Activated naive CD4-positive, alpha-beta T cell treated with anti-CD3 and anti-CD28 coated beads for 36 hours (primary cell): ENCODE measurements at places on chromosomes 5 and 9. TPM values are rescaled to one million over a fixed set of nuclear protein-coding genes. Genes with fewer than 3 reads are reported as not detected.

DNA sequence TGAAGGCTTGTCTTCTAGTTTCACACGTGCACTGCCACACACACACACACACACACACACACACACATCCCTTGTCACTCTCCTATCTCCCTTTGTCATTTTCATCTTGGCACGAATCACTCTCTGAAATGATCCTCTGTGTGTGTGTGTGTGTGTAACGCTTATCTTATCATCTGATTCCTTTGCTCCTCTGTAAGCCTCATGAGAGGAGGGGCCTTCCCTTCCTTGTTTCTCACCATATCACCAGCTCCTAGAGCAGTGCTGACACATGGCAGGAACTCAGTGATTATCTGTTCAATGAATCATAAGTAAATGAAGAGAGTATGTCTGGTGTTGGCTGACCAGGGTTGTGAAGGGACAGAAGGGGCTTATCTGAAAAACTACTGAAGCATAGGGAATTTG is 53.3 kb downstream of the PDE4D start:
- DNase-seq: no peak
- H3K4me3 ChIP-seq: no peak overlapping the region
- peaks cover 12% of the 10 kb centered on the region for H3K27me3 ChIP-seq
- H3K27ac ChIP-seq: no peak overlapping the region
- no peaks in the 10 kb centered on the region for H3K36me3 ChIP-seq

DNA sequence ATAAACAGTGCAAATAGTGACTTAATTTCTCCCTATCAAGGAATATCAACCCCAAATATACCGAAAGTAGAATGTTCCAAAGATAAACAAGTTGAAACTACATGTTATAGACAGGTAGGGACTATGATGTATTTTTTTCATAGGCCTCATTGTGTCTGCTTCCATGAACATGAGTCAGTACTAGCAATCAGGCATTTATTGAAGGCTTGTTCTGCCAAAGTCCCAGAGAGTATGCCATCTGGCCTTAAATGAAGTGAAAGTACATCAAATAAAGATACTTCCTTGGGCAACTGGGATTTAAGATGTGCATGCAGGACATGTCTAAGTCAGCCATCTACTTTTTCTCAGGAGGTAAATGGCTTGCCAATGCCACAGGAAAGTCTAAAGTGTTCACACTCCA is 6.5 kb downstream of the GHR start:
- H3K27me3 ChIP-seq: peaks cover 12% of the 10 kb centered on the region
- H3K36me3 ChIP-seq: no peaks in the 10 kb centered on the region
- DNase-seq: no peak
- H3K4me3 ChIP-seq: no peak overlapping the region
- no peaks in the 10 kb centered on the region for H3K4me1 ChIP-seq
- H3K27ac ChIP-seq: no peak overlapping the region

- no peak for DNase-seq
- no peak overlapping the region for H3K4me3 ChIP-seq
- peaks cover 20% of the 10 kb centered on the region for H3K27me3 ChIP-seq
- no peaks in the 10 kb centered on the region for H3K4me1 ChIP-seq
- no peak overlapping the region for H3K27ac ChIP-seq
These were observed 10.1 kb downstream of the ROR2 start for GRCh38 chr9:91939978-91940377.

GRCh38 chr5:5505815-5506214 is 83.3 kb downstream of the ICE1 start:
- H3K4me3 ChIP-seq: no peak overlapping the region
- H3K27ac ChIP-seq: no peak overlapping the region

DNA sequence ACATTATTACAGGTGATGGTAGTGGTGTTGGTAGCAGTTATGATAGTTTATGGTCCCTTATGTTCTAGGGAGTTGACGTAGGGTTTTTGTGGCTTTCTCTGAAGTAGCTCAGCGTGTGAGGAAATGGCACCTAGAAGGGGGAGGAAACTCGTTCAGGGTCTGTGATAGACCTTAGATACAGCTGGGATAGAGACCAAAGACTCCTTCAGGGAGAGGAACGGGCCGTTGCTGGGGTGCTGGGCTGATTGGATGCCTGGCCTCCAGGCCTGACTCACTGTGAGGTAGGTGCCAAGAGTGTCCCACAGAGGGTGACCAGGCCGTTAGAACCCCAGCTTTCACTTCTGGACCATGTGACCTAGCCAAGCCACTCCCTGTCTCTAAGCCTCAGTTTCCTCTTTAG is 96.6 kb downstream of the DAB2IP start:
- no peaks in the 10 kb centered on the region for H3K36me3 ChIP-seq
- H3K4me3 ChIP-seq: no peak overlapping the region
- peak; percentile 23 for DNase-seq
- H3K27me3 ChIP-seq: no peaks in the 10 kb centered on the region
- peaks cover 12% of the 10 kb centered on the region for H3K4me1 ChIP-seq

SGCD gene
- total RNA-seq: not detected

SEC24A gene
- total RNA-seq: 16.6 TPM

GRCh38 chr5:50710838-50711237 is 44.4 kb downstream of the PARP8 start:
- H3K36me3 ChIP-seq: no peaks in the 10 kb centered on the region
- no peaks in the 10 kb centered on the region for H3K27me3 ChIP-seq
- peak overlapping the region; percentile 88 for H3K27ac ChIP-seq
- peaks cover 77% of the 10 kb centered on the region for H3K4me1 ChIP-seq
- DNase-seq: no peak

DNA sequence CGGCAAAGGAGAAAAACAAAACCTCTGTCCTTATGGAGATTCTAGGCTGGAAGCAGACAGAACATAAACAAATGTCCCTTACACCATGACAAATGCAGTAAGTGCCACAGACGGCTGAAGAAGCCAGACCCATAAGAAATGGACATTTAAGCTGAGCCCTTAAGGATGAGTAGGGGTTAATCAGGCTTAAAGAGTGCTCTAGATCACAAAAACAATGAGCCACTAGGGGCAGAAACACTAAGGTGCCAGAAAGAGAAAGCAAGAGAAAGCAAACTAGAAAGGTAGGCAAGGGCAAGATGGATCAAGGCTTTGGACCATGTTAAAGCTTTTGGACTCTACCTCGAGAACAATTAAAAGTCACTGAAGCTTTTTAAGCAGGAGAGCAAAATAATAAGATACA is 326.9 kb upstream of the WWC1 start:
- no peak for DNase-seq
- H3K4me3 ChIP-seq: no peak overlapping the region
- no peaks in the 10 kb centered on the region for H3K4me1 ChIP-seq
- no peak overlapping the region for H3K27ac ChIP-seq
- no peaks in the 10 kb centered on the region for H3K36me3 ChIP-seq
- no peaks in the 10 kb centered on the region for H3K27me3 ChIP-seq

LRRC8A gene
- total RNA-seq: 13.1 TPM

- H3K4me1 ChIP-seq: no peaks in the 10 kb centered on the region
- no peak overlapping the region for H3K4me3 ChIP-seq
- no peak overlapping the region for H3K27ac ChIP-seq
- peaks cover 10% of the 10 kb centered on the region for H3K27me3 ChIP-seq
- no peak for DNase-seq
- no peaks in the 10 kb centered on the region for H3K36me3 ChIP-seq
These were observed 107.4 kb downstream of the MCTP1 start for GRCh38 chr5:95177456-95177855.

DNA sequence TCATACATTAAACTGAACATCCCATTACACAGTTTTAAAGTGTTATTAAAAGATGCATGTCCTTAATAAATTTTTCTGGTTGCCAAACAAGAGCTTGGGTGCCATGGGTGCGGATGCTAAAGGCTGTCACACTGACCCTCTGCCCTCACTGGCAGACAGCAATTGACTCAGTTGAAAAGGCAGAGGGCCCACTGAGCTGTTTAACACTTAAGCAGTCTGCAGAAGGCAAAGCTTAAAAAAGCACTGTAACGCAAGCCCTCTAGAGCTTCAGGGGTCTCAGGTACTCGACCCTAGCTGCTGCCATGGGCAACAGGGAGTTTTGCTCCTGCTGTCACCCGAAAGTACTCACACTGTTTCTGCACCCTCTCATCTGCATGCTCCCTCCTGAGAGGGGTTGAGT is 726.4 kb upstream of the TYRP1 start:
- no peak overlapping the region for H3K4me3 ChIP-seq
- H3K27ac ChIP-seq: no peak overlapping the region
- DNase-seq: no peak
- H3K4me1 ChIP-seq: no peaks in the 10 kb centered on the region
- no peaks in the 10 kb centered on the region for H3K27me3 ChIP-seq
- no peaks in the 10 kb centered on the region for H3K36me3 ChIP-seq

- peaks cover 77% of the 10 kb centered on the region for H3K27me3 ChIP-seq
- no peak overlapping the region for H3K27ac ChIP-seq
- H3K36me3 ChIP-seq: no peaks in the 10 kb centered on the region
These were observed 122.9 kb downstream of the TMEM174 start for GRCh38 chr5:73295921-73296320.

- H3K27me3 ChIP-seq: no peaks in the 10 kb centered on the region
- DNase-seq: no peak
- no peak overlapping the region for H3K27ac ChIP-seq
- H3K4me1 ChIP-seq: no peaks in the 10 kb centered on the region
These were observed 46.4 kb upstream of the CEP78 start for GRCh38 chr9:78189461-78189860.

DNA sequence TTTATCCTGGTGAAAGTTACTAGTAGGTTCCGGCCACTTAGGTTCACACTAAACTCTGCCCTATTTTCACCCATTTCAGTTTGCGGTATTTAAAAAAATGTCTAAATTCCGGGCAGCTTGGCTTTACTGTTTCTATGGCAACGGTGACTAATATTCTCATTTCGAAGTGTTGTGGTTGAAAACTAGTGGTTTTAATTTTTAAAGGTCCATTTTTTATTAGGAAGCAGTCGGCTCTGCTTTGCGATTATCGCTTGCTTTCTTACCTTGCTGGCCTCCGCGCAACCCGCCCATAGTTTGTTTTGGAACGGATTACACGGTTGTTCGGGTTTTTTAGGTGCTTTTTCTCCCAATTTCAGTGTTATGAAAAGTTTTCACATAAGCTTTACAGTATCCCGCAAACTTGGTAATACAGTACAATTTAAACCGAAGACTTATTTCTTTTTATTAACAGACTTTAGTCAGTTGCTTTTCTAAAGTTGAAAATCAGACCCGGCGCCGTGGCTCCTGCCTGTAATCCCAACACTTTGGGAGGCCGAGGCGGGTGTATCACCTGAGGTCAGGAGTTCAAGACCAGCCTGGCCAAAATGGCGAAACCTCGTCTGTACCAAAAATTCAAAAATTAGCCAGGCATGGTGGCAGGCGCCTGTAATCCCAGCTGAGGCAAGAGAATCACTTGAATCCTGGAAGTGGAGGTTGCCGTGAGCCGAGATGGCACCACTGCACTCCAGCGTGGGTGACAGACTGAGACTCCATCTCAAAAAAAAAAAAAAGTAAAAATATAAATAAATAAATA is 1.6 kb downstream of the KDM4C start:
- peak overlapping the region; percentile 86 for H3K4me3 ChIP-seq
- no peaks in the 10 kb centered on the region for H3K27me3 ChIP-seq
- peaks cover 5% of the 10 kb centered on the region for H3K36me3 ChIP-seq

DNA sequence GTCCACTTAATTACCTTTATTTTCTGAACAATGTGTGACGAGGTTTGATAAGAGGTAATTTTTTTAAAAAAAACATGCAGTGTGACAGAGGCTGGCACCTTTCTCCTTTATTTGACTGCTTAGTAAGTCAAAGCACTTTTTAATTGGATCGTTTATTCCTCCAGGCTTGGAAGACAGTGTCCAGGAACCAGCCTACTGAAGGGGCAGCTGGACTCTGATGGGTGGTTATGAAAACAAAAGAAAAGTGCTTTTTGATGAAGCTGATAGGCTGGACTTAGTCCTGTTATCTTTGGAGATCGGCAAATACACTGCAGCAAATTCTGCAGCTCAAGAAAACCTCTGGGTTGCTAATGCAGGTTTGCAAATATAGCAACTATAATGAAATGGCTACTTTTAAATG is 141.7 kb downstream of the DCP2 start:
- H3K27ac ChIP-seq: no peak overlapping the region
- no peak overlapping the region for H3K4me3 ChIP-seq
- no peaks in the 10 kb centered on the region for H3K4me1 ChIP-seq
- no peaks in the 10 kb centered on the region for H3K36me3 ChIP-seq
- no peaks in the 10 kb centered on the region for H3K27me3 ChIP-seq
- no peak for DNase-seq

- no peaks in the 10 kb centered on the region for H3K36me3 ChIP-seq
- DNase-seq: no peak
- H3K27ac ChIP-seq: no peak overlapping the region
- H3K4me3 ChIP-seq: no peak overlapping the region
These were observed 35.2 kb upstream of the CSNK1G3 start for GRCh38 chr5:123476731-123477130.

DNA sequence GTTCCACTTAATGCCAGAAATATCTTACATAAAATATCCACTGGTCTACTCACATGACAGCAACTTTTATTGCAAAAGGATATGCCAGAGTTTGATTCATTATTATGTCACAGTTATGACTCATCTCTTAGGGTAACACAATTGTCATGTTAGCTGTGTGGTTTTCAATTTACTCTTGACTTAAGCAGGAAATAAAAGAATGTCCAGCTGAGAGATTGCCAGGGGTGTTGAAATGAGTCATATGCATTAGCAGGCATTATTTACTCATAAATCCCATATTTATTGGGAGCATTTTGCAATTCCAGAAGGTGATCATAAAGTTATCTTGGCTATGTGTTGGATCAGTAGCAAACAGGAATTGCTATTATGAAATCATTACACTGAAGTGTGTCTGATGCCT is 1164.6 kb upstream of the CDH18 start:
- H3K36me3 ChIP-seq: no peaks in the 10 kb centered on the region
- H3K4me3 ChIP-seq: no peak overlapping the region
- H3K4me1 ChIP-seq: no peaks in the 10 kb centered on the region
- no peak for DNase-seq
- no peak overlapping the region for H3K27ac ChIP-seq

OMD gene
- total RNA-seq: not detected

GRCh38 chr9:131043646-131044045 is 34.7 kb downstream of the LAMC3 start:
- H3K27me3 ChIP-seq: peaks cover 4% of the 10 kb centered on the region
- no peak for DNase-seq
- no peaks in the 10 kb centered on the region for H3K36me3 ChIP-seq
- peaks cover 8% of the 10 kb centered on the region for H3K4me1 ChIP-seq
- no peak overlapping the region for H3K27ac ChIP-seq

- no peaks in the 10 kb centered on the region for H3K27me3 ChIP-seq
- no peak overlapping the region for H3K4me3 ChIP-seq
- DNase-seq: no peak
- no peaks in the 10 kb centered on the region for H3K36me3 ChIP-seq
These were observed 647.8 kb downstream of the TAF11L14 start for GRCh38 chr5:18281947-18282581.

GRCh38 chr9:14349146-14349446 is 35.2 kb upstream of the NFIB start:
- H3K4me3 ChIP-seq: no peak overlapping the region
- H3K27ac ChIP-seq: no peak overlapping the region
- no peak for DNase-seq
- no peaks in the 10 kb centered on the region for H3K36me3 ChIP-seq
- H3K4me1 ChIP-seq: peaks cover 10% of the 10 kb centered on the region

DNA sequence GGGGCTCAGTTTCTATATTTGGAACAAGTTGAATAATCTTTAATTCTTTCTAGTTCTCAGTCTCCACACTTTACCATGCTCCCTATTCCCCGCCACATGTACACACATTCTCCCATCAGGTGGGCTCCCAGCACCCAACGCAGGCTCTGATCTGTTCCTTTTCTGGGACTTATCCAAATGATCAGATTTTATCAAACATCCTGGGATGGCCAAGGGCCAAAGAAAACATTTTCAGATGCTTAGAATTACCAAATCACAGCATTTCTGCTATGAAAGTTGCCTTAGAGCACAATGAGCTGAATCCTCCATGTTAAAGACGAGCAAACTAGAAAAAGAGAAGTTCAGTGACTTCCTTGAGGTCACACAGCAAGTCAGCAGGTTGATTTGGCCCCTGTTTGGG is 153.4 kb downstream of the SEC61B start:
- H3K4me1 ChIP-seq: no peaks in the 10 kb centered on the region
- no peak for DNase-seq
- no peak overlapping the region for H3K27ac ChIP-seq
- no peak overlapping the region for H3K4me3 ChIP-seq
- peaks cover 13% of the 10 kb centered on the region for H3K27me3 ChIP-seq
